Right lung (tissue), 10 donors: ENCODE measurements at places on chromosomes 12 and 14.

DNA sequence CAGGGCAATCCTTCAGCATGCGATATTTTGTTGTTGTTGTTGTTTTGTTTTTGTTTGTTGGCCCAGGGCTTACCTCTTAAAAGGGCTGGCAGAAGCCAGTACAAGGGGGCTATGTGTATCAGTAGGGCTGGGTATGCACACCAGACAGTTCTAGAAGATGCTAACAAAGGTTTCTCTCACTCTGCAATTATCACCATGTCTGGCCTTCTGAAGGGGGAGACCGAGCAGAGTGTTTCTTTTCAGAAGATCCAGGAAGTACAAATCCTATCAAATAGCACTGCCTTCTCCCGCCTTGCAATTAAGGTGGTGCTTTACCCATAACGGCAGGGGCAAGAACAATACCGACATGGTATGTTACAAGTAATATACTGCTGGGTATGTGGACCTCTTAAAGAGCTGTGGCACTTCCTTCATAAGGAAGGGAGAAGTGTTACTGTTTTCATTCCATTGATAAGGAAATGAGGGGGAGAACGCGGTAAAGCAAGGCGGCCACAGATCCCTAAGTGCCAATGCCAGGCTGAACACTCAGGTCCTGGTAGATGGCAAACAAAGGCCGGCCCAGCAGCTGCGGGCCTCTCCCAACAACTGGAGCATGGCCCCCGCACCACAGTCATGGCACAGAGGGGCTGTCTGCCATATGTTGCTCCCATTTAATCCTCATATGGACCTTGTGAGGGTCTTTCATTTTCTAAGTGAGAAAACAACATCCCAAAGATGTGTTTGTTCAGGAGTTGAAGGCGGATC is 19.2 kb upstream of the CACNA2D4 start:
- no peak for DNase-seq

GRCh38 chr12:8629486-8630033 is 16.9 kb upstream of the AICDA start:
- no peak for DNase-seq

DNA sequence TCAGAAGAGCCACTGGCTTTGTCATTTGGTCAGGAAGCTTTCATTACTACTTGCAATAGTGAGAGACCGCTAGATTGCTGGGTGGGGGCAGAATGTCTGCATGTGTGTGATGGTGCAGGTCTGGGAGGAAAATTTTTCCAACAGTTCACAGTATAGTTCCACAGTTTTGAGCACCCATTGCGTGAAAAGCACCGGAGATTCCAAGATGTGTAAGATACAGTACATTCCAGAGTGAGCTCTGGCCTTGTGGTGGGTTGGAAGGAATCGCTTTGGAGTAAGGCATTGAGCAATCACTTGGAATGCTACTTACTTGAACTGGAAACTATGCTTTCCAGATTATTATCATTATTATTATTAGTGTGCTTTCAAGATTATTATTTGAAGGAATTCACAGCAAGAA is 47.6 kb upstream of the FRMD6 start:
- DNase-seq, result no peak

- DNase-seq, result no peak
Observed at GRCh38 chr12:72281126-72281525, 9.0 kb downstream of the TRHDE start.

- no peak for DNase-seq
Observed at GRCh38 chr12:47558625-47559345, 147.0 kb downstream of the RPAP3 start.

DNA sequence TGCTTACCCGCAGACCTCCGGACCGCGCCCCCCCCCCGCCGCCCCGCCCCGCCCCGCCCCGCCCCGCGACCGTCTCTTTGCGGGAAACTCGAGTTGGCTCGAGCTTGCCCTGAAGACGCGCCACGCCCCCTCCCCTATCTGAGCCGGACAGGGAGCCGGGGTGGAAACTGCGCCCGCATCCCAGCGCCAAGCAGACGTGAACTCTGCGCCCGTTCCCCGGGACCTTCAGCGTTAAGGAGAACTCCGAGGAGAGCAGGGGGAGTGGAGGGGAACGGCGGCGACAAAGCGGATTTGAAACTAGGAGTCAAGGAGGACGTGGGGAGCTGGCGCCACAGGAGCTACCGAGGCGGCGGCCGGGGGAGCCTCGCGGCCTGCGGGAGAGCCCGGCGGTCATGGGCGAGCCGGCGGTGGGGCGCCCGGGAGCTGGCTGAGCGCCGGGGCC is at the start of gene KCNK13:
Gene KCNK13 (plus strand): TSS at position 310 of the 442 bp plus-strand sequence. CDS start 212 bp downstream, outside the sequence.
- DNase-seq, result no peak

DNA sequence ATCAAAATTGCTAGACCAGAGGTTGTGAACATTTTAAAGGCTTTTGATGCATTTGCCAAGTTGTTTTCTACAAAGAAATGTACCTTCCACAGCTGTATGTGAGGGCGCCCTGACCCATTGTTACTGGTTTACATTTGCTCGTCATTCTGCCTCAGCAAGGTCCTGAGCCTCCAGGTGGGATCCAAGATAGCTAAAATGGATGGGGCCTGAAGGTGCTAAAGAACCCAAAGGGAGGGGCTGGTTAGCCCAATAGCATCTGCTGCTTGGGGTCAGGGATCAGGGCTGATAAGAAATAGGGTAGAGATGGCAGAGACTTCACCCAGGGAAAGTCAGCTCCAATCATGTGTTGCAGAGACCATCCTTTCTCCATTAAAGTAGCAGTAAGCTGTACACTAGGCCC is 43.1 kb downstream of the GALNT16 start:
- DNase-seq, result no peak

DNA sequence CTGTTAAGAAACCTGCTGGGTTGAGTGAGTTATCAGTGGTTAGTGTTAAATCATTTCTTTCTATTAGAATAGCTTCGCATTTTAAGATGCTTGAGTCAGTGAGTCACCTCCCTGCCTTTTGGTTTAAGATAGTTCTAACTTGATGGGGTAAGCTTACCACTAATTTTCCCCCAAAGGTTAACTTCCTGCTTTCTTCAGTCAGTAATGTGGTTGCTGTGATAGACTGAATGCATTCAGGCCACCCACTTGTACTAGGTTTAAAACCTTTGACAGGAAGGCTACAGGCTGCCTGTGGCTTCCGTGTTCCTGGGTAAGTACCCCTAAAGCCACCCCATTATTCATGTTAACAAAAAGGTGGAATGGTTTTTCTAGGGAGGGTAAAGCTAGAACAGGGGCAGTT is 25.3 kb downstream of the CLEC2A start:
- no peak for DNase-seq

- DNase-seq, result no peak
Observed at GRCh38 chr12:102507301-102507700, 26.9 kb upstream of the IGF1 start.

DNA sequence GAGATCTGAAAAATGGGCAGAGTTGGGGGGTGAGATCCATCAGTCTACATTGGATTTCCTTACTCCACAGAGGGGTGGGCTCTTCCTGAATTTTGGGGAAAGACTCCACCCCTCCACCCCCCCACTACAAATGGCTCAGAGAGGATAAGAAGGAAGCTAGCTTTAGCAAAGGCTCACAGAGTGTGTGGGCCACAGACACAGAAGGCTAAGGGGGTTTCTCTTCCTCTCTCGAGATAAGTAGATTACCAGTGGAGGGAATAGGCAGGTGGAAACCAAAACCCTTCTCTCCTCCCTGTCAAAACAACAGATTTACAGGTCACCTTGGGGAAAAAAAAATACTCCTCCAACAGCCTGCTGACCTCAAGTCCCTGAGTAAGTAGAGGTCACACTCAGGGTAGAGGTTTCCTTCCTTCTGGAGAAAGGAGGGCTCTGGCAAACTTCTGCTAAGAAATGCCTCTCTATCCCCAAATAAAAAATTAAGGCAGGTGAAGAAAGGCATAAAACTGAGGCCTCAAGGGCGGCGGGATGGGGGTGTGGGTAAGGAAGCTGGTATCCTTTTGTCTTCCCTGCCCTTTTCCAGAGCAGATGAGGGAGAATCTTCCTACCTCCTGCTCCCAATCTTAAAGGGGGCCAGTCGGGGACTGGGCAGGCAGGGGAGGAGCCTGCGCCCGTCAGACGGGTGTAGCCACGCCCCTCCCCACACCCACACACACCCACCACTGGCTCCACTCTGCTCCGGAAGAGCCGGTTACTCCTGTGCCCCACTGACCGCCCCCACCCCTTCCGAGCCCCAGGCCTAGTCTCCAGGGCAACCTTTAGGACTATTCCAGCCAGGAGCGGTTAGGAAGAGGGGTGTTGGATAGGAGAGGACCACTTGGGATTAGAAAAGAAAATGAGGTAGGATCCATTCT is 1.9 kb upstream of the BAZ2A start:
- peak; percentile 60 for DNase-seq

DNA sequence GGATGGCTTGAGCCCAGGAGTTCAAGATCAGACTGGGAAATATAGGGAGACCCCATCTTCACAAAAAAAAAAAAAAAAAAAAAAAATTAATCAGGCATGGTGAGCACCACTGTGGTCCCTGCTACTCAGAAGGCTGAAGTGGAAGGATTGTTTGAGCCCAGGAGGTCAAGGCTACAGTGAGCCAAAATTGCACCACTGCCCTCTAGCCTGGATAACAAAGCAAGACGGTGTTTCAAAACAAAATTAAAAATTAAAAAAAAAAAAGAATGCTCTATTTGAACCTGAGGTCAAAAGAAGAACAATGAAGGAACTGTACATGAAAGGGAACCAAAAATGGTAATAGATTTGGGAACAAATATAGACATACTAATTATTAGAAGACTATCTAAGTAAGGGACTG is 40.4 kb downstream of the BMP4 start:
- no peak for DNase-seq

- DNase-seq, result peak; percentile 100
Observed at GRCh38 chr12:49740930-49741881, at the start of gene TMBIM6. TSS of gene TMBIM6 (plus strand) at chr12:49741557. CDS start at chr12:49752494, 10,937 bp downstream.

DNA sequence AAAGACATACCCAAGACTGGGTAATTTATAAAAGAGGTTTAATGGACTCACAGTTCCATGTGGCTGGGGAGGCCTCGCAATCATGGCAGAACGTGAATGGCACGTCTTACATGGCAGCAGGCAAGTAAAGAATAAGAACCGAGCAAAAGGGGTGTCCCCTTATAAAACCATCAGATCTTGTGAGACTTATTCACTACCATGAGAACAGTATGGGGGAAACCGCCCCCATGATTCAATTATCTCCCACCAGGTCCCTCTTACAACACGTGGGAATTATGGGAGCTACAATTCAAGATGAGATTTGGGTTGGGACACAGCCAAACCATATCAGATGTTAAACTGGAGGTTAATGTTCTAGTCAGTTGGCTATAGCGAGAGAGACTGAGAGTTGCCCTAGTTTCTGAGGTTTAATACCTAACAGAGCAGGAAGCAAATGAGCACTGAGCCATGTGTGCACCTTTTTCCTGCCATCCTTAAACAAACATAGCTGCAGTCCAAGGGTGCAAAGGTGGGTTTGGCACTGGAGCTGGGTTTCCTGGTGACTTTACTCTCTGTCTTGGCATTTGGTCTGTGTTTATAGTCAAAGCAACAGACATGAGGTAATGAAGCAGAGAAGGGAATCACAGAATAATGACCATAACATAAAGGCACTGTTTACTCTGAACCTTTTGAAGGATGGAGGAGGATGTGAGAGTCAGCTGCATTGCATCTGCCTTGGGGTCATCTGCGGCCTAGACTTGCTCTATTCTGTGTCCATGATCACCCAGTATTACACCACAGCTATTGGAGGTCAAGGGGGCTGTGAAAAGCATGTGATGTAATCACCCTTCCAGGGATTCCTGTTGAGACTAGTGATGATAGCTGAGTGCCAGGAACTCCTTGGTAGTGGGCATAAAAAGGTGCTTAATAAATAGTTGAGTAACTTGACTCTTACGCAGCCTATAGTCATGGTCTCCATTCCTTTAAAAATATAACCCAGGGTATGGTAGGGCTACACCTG is 83.6 kb upstream of the USP44 start:
- DNase-seq, result no peak

- no peak for DNase-seq
Observed at GRCh38 chr14:56244138-56244789, 126.1 kb downstream of the PELI2 start.

- DNase-seq, result no peak
Observed at GRCh38 chr12:130474599-130475269, 137.0 kb downstream of the PIWIL1 start.

GRCh38 chr14:72523424-72524294 is 370.2 kb downstream of the DPF3 start:
- DNase-seq, result peak; percentile 92

DNA sequence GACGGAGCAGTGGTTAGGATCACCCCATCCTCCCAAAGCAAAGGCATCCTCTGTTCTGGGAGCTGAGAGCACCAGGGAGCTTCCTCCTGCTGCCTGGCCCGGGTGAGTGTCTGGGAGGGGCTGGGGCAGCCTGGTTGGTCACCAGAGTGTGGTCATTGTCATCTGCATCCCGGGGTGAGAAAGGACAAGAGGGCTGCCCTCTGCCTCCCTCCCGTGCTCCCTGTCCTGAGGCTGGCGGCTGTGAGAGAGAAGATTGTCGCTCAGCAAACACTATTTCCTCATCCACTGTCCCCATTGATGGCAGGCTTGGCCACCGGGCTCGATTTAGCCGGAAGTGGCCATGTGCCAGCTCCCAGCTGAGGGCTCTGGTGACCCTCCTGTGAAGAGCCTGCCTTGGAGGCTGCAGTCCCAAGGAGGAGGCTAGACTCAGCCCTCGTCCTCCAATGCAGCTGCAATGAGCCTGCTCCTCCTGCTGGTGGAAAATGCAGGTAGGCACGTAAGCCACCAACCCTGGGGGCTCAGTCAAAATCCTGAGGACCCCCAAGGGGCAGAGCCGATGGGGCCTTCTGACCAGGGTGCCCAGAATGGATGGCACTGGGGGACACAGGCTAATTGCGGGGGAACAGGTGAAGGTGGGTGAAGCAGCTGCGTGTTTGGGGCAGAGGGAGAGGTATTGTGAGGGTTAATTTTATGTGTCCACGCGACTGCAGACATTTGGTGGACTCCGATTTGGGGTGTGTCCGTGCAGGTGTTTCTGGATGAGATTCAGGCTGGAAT is 155.7 kb downstream of the KIF26A start:
- no peak for DNase-seq

- no peak for DNase-seq
Observed at GRCh38 chr14:103188810-103189480, 65.7 kb downstream of the TNFAIP2 start.

GRCh38 chr12:43285159-43285598 is 266.8 kb downstream of the ADAMTS20 start:
- no peak for DNase-seq

- DNase-seq, result no peak
Observed at GRCh38 chr12:33825986-33826602, 196.2 kb upstream of the ALG10 start.

GRCh38 chr14:59475709-59476108 is 8.5 kb downstream of the L3HYPDH start:
- DNase-seq, result no peak

DNA sequence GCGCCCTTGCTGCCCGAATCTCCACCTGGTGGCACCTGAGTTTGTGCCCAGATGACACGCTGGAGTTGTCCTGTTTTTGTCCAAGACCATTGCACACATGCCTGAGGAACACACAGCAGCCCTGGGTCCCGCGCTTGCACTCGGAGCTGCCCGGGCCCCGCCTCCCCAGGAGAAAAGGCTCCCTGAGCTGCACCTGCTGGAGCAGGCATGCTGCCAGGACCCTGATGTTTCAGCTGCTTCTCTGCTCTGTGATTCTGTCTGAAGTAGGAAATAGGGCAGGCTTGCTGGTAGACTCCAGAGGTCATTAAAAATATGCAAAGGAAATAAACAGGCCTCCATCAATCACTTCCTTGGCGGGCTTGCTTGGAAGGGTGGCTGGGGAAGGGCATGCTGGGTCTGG is 271.6 kb downstream of the CACNA1C start:
- DNase-seq, result no peak

GRCh38 chr14:105331575-105332349 is 17.2 kb downstream of the PACS2 start:
- DNase-seq, result no peak

GRCh38 chr12:94649349-94650142 is 811 bp downstream of the TMCC3 start:
- peak; percentile 38 for DNase-seq
